ENCODE measurements at places on chromosomes 2 and 18.
A peak's percentile ranks its signal among the peaks of the same experiment; 100 is the strongest.

GRCh38 chr2:119231975-119232665 lies 8.5 kb downstream of the STEAP3 start:
- DNase-seq: no peak

DNA sequence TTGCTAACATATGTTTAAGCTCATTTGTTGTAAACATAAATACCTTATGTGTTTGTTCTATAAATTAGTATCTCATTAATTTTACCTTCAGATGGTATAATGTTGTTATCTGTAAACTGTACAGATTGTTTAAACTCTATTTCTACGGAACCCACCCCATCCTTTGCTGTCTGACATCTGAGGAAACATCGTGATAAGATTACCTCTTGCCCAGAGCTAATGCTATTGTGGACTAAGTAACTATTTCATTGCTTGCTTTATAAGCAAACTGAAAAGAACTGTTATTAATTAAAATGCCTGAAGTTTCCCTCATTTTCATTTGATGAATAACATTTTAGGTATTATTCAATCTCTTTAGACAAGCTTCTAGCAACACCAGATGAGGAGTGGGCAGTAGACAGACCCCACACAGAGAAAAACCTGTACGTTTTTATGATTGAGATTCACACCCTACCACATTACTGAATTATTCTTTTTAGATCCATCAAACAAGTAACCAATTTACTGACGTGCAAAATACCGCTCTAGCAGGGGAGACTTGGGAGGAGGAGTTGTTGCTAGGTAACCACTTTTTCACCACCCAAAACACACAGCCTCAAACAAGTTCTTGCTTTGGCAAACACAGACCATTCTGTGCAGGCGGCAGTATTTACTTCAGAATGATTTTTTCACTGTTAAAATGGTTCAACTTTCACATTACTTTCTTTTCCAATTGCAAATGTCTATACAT lies 1.9 kb upstream of the SYT4 start:
- DNase-seq: peak; percentile 93

GRCh38 chr2:96260387-96261260 lies 5.2 kb downstream of the TMEM127 start:
- no peak for DNase-seq

DNA sequence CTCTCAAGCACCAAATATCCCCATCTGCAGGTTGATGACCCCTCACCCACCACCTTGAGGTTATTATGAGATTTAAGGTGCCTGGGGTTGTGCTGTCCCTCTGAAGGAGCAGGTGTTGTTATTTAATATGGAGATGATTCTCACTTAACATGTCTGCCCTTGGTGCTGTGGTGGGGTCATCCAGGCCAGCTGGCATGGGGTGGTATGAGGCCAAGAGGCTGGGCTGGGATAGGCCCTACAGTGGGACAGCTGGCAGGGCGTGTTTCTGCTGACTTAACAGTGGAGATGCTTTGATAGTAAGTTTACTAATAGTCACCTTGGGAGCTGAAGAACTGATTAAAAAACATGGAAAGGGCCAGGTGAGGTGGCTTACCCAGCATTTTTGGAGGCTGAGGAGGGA lies 22.4 kb downstream of the SERPINB12 start:
- no peak for DNase-seq

DNA sequence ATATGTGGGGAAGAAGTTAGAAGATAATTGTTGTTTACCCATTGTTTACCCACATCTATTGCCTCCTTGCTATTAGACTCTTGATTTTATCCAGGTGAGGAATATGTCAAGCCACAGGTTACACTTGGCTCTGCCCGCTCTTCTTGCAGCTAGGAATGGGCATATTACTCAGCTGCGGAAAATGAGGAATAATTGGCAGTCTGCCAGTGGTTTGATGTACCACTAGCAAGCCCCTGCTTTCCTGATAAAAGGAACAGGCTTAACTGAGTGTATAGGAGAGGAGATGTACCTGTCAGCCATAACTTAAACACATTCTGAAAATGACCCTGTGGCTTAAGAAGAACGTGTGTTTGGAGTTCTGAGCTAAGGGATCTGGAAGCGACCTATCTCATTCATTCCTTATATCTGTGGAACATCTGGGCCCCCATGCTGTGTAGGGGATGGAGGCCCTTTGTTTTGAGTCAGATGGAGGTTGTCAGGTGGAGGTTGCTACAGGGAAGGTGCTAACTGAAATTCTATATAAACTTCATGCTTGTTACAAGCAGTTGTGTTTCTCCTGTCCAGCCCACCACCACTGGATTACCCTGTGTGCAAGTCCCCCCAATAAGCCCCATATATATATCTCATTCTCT lies 4.6 kb upstream of the FMNL2 start:
- no peak for DNase-seq

DNA sequence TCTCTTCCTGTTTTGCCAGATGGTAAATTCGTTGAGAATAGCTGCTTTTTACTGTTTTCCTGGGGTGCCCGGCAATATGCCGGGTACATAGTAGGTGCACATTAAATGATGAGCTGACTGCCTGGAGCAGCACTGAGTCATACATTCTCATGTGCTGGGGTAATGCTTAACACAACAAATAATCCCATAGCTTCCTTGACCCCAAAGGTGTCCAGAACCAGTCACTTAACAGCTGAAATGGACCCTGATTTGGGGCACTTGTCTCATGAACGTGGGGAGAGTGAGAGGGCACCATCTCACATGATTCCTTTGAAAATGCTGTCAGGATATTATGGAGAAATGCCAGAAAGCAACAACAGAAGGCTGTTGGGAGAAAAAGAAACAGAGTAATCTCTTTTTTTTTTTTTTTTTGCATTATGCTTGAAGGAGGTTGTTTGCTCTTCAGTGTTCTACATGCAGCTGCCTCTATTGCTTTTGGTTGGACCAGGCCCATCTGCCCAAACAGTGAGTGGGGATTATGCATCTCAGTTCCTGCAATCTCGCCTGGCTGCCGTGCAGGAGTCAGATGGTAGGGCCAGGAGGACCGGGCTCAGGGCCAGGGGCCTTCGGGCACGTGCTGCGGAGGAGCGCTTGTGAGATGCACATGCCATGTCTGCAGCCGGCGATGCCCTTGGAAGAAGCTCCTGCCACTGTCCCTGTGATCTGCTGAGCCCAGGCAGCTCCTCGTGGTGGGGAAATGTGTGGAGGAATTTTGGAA lies 162.1 kb downstream of the SH3RF3 start:
- DNase-seq: no peak

GRCh38 chr18:26928670-26929313 lies 63.3 kb upstream of the AQP4 start:
- DNase-seq: no peak

DNA sequence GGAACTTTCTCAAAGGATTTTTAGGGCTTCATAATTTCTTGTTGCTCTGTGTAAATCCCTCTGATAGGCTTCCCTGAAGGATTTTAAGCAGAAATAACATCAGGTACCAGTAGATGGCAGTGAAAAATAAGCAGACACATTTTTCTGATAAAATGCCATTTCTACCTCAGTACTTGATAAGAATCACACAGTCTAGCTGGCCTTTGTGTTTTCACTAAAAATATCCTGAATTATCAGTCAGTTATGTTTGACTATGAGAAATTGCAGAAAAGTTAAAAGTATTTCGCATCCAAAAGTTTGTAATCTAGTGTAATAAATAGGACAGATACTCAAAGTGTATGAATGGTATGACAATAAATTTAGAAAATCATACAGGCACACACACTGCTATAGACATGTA lies 68.7 kb downstream of the DNAJC10 start:
- peak; percentile 22 for DNase-seq
